ENCODE measurements at places on chromosomes 6 and 20.

DNA sequence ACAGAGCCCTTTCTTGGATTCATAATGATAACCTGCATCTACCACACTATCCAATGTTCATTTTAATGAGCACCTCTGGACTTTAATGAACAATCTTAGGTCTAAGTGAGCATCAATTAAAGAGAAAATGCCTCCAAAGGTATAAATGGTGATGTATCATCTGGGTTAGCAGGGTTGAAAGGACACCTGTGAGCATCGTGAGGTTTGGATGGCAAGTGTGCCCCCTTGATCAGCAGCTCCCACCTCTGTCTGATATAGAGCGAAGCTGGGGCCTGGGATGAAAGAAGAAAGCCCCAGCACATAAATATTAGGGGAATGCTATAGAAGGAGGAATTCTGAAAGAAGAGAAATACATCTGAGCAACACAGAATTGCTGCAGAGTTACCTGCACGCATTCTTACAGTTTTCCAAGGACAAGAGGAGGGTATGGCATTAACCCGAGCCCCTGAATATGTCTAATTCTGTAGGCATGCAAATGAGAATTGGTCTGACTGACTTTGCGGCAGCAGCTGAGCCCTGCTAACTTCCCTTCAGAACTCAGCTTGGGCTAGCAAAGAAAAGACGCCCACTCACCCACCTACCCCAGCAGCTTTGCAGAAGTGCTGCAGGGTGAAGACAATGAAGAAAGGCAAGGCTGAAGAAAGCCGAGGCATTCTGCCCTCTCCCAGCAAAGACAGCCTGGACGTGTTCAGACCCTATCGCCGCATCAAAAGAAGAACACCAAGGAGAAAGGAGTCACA lies 136.2 kb downstream of the GMPR start:
- DNase-seq: no peak

- no peak for DNase-seq
Observed at GRCh38 chr6:112258642-112259336, 4.4 kb upstream of the LAMA4 start.

- no peak for DNase-seq
Observed at GRCh38 chr6:8908638-8909037, 473.3 kb upstream of the SLC35B3 start.

GRCh38 chr20:12591949-12592470 lies 416.8 kb upstream of the SPTLC3 start:
- no peak for DNase-seq

- DNase-seq: no peak
Observed at GRCh38 chr6:81766482-81767069, 14.1 kb upstream of the TENT5A start.

- DNase-seq: no peak
Observed at GRCh38 chr20:62768551-62769287, 27.6 kb upstream of the MRGBP start.

DNA sequence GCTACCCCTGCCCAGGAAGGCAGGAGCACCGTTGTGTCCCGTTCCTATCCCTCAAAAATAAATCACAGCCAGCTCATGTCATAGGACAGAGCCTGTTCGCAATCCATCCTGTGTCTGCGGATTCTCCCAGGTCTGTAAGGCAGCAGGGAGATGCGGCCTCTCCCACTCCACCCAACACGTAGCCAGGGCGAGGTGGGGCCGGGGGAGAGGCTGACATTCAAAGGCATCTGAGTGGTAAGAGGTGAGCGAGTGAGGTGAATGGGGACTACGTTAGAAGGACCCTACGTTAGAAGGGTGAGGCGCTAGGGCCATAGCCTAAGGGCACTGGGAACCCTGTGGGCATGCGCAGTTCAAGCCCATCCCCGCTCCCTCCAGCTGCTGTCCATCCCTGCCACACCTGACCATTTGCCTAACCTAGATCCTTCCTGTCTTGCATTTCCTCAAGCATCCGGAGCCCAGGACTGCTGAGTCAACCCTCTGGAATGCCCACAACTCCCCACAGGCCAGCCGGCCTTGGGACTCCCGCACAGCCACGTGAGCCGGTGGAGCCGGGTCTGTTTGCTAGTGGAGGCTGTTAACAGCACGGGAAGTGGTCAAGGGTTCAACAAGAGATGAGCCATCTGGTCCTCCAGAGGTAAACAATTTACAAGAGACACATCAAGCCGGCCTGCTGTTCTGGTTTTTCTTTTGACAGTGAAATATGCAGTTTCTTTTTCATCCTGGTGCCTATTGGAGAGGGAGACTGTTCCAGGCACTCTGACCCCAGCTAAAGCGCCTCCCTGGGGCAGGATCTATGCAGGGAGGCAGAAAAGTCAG lies 45.9 kb downstream of the RIPOR3 start:
- no peak for DNase-seq

DNA sequence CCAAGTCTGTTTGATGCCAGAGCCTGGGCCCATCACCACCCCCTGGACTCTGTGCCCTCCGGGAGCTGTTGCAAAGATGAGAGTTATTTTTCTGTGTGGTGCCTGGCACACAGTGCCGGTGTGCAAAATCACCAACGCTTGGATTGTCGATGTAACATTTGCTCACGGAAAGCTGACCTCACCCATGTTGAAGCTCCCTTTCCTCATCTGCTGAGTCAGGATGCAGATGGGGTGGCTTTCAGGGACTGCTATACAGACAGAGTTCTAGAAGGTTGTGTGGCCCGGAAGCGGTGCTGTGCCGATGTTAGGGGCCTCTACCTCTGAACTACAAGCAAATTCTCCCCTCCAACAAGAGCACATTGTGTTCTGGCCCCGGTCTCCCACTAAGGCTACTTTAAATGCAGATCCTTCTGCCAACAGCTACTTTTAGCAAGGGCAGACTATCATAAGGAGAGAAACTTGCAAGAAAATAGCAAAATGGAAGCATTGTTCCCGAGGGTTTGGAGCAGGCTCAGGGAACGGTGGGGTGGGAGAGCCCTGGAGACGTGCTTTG lies 34.0 kb downstream of the EYA2 start:
- no peak for DNase-seq

DNA sequence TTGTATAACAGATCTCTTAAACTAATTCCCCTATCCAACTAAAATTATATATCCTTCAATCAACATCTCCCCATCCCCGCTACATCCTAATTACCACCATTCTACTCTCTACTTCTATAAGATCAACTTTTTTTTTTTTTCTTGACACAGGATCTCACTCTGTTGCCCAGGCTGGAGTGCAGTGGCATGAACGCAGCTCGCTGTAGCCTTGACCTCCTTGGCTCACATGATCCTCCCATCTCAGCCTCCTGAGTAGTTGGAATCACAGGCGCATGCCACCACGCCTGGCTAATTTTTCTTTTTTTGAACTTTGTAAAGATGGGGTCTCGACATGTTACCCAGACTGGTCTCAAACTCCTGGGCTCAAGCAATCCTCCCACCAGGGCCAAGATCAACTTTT lies 5.0 kb downstream of the DNAAF9 start:
- no peak for DNase-seq

DNA sequence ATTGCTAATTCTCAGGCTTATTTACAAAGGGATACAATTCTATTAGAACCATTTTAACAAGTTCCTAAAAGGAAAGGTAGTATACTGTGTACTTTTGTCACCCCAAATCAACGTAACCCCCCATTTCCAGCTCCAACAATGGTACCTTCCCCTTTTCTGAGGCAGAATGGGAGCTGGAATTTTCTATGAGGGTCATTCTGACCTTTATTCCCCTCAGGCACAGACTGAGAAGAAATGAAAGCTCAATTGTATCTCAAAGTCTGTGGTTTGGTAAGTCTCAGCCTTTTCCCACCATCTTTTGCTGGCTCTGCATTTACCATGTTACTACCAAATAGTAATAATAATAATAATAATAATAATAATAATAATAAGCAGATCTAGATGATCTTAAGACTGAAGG lies 571.0 kb downstream of the RNF144B start:
- DNase-seq: no peak

DNA sequence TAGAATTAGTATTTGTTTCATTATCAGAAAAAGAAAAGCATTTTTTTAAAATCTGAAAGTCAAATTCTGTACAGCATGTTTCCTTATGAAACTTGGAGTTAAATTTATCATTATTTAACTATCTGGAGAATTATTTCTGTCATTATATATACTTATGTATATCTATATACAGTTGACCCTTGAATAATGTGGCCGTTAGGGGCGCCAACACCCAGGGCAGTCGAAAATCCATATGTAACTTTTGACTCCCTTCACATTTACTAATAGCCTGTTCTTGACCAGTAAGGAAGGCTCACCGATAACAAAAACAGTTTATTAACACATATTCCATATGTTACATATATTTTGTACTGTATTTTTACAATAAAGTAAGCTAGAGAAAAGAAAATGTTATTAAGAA lies 341.2 kb downstream of the ADGRB3 start:
- no peak for DNase-seq

DNA sequence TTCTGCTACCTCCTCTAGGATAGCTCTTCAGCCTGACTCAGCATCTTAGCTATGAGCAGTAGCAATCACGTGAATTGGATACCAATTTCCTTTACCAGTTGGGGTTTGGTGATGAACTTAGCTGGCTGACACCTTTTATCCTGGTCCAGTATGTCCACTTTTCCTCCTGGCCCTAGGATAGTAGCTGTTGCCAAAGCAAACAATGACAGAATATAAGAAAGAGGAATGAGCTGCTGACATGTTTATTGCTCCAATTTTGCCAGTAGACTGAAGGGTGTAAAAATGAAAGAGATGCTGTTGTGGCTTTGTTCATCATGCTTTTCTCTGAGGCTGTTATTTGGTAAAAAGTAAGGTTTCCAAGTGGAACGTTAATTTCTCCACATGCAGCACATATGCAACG lies 168.3 kb upstream of the JAG1 start:
- DNase-seq: no peak

- no peak for DNase-seq
Observed at GRCh38 chr6:43045371-43045930, 8.2 kb downstream of the CUL7 start.

- no peak for DNase-seq
Observed at GRCh38 chr20:10659651-10660601, 13.9 kb downstream of the JAG1 start.

GRCh38 chr6:14423330-14423729 lies 305.8 kb downstream of the CD83 start:
- no peak for DNase-seq

GRCh38 chr6:168116975-168117899 lies 38.2 kb upstream of the FRMD1 start:
- DNase-seq: no peak

DNA sequence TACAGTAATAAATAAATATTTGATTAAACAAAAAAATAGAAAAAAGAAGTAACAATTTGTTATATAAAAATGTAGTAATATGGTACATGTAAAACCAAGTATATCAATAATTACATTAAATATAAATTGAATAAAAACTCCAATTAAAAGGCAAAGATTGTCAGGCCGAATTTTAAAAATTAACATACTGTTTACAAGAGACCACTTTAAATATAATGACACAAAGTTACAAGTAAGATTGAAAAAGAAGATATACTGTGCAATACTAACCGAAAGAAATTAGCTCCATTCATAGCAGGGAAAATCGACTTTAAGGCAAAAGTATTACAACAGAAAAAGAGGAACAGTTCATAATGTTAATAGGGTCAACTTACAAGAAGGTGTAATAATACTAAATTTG lies 571.5 kb upstream of the ARID1B start:
- DNase-seq: no peak

DNA sequence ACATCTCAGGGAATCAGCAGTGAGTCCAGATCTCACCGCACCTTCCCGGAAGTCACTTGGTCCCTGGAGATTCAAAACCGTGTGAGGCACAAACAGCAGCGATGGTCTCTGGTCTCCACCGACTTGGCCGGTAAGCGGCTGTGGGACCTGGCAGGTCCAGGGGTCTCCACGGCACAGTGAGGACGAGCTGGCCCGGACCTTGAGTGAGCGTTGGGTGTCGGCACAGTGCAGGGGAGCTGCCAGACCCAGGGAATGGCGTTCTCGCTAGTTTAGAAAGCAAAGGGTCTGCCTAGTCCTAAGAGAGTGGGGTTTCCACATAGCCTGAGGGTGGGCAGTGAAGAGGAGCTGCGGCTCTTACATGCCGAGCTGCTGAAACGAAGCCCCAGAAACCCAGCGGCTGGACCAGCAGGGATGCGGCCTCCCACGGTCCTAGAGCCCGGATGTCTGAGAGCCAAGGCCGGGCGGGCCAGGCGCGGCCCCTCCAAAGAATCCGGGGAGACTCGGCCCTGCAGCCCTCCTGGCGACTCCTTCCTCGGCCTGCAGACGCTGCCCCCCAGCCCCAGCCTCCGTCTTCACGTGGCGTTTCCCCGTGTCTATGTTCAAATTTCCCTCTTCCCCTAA lies 185.0 kb downstream of the ERMARD start:
- DNase-seq: no peak

DNA sequence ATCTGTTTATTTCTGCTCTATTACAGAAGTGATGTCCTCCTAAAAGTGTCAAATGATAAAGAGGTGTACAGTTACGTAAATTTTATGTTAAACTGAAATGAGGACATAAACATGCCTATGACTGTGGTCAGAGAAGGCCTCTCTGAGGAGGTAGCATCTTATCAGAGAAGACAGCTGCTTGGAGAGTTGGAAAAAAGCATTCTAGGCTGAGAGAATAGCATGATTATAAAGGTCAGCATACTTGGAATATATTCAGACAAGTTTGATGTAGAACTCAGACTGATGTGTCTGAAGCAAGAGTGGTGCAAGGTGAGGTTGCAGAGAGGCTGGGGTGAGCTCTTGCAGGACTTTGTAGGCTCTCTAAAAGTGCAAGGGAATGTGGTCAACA lies 3.1 kb upstream of the PCNA start:
- no peak for DNase-seq

DNA sequence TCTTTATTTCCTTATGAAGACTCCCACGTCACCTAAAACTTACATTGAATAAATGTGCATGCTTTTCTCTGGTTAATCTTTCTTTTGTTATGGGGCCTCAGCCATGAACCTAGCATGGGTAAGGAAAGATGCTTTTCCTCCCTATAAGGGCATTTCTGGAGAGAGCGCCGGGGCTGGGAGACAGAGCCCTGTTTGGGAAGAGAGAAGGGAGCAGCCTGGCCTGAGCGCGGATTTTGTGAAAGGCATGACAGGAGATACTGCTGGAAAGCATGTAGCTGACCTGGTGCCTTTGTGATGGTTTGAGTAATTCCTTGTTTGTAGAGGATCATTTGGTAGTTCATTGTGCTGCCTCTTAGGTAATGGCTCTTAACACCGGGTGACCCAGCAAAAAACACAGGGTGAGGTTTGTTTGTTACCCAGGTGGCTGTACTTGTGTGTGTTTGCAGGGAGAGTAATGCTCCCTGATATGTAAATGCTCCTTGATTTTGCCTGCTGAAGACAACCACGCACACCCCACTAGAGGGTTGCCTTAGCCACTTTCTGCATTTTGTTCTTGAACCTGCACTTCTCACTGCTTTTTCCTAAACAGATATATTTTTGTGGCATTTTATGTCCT lies 59.2 kb downstream of the ANKRD6 start:
- no peak for DNase-seq

GRCh38 chr6:7745942-7746341 lies 20.0 kb downstream of the BMP6 start:
- DNase-seq: no peak

GRCh38 chr20:38810926-38811630 lies 5.6 kb downstream of the PPP1R16B start:
- no peak for DNase-seq

Data from GM18507 (cell line).